ENCODE measurements at places on chromosomes 2 and 18.

DNA sequence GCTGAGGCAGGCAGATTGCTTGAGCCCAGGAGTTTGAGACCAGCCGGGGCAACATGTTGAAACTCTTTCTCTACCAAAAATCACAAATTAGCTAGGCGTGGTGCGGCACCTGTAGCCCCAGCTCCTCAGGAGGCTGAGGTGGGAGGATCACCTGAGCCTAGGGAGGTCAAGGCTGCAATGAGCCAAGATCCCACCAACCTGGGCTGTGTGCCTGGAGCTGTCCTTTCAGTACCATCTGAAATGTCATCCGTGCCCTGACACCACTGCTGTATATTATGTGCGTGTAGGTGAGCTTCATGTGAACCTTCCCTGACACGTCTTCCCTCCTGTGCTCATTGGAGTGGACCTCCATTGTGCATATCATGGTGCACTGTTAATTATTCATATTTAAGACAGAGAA is 84.8 kb upstream of the HNRNPA3 start:
- DNase-seq = no peak

DNA sequence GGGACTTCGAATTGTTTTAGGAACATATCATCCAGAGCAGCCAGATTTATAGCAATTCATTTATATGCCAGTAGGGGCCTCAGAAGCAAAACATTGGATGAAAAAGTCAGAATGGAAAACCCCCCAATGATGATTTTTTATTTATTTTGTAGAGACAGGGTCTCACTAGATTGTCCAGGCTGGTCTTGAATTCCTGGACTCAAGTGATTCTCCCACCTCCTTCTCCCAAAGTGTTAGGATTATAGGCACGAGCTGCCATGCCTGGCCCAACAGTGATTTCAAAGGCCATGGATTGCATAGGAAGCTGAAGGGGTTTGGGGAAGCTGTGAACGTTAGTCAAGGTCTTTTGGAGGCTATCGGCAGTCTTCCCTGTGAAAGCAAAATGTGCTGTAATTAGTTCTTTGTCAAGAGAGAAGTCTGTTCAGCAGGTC is 21.9 kb upstream of the MCFD2 start:
- DNase-seq = no peak

DNA sequence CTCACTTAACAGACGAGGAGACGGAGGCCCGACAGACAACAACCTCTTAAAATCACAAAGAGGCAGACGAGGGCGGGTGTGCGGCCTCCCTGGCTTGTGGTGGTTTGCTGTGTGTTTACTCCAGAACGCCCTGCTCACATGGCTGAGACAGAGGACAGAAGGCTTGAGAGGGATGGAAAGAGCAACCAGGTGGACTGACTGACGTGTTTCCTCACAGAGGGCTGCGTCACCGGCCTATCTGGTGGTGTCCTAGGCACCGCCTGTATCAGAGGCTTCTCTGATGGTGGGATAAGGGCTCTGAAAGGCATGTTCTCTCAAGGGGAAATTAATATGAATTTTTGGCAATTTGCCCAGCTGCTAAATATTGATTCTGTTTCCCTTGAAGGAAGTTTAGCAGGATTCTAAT is 47.0 kb upstream of the RALBP1 start:
- DNase-seq = no peak

DNA sequence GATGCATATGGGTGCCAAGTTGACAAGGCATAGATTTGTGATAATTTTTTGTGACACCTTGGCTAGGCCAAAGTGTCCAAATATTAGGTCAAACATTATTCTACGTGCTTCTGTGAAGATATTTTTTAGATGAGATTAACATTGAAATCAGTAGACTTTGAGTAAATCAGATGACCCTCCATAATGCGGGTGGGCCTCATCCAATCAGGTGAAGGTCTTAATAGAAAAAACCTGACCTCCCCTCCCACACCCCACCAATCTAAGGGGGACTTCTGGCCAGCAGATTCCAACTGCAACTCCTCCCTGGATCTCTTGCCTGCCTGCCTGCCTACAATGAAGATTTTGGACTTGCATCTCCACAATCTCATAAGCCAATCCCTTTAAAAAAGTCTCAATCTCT is 118.8 kb upstream of the LMAN1 start:
- DNase-seq = no peak

DNA sequence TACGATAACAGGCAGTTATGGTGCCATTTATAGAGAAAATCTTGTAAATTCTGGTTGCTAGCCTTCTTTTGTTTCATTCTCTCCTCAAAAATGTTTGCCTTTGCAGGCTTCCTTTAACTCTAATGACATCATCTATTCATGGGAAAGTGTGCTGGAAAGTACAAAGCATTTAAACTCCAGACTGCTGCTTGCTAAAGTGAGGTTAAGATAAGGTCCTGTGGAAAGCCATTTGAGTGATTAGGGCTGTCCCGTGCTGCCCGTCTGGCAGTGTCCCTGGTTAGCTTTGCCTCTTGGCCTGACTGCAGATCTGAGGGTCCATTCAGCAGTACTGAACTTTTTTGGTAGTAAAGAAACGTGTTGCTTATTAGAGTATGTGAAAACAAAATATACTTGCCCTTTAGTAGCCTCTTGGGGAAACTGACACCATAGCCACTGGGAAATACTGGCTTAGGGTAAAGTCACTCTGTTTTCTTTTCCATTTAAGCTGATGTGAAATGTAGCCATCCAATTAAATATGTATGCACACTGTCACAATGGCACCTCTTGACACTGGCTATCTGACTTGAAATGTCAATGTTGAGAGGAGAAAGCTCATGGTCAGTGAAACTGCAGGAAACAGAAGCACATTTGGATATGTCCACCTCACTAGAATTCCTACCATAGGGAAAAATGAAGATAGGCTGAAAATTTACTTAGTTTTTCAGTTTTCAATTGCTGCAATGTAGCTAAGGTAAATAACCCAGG is 321.5 kb downstream of the SLC8A1 start:
- no peak for DNase-seq

DNA sequence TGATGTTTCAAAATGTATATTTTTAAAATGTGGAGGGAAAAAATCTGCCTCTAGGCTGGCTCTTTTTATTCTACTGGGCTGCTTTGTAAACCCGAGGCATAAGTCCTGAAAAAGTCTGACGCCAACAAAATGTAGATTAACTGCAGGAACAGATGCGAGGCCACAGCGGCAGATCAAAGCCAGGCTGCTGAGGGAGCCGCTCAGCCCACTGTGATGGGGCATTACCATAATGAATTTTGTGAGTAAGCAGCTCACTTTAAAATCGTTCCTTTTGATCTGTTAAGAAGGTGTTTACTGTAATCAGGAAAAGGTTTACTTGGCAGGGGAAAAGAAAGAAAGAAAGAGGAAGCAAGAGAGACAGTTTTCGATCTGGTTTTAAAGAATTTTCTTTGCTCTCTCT is 269.0 kb downstream of the ICOS start:
- no peak for DNase-seq

DNA sequence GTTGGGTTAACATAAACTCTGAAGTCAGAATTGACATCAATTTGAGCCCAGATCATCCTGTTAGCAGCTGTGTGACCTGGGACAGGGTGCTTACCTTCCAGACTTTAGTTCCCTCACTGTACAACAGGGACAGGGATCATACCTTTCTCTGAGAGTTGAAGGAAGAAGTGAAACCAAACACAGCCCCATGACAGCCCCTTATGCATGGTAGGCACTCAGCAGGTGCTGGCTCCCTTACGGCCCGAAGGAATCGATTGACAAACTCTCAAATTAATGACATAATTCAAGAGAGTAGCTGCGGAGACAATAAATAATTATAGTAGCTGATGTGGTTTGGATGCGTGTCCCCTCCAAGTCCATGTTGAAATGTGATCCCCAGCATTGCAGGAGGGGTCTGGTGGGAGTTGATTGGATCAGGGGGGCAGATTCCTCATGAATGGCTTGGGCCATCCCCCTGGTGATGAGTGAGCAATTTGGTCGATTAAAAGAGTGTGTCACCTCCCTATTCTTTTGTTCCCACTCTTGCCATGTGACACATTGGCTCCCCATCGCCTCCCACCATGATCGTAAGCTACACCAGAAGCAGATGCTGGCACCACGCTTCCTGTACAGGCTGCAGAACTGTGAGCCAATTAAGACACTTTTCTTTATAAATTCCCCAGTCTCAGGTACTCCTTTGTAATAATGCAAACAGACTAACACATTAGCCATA is 72.4 kb downstream of the ODC1 start:
- no peak for DNase-seq

- DNase-seq = no peak
Measured at GRCh38 chr2:66488946-66489345, 54.0 kb downstream of the MEIS1 start.

DNA sequence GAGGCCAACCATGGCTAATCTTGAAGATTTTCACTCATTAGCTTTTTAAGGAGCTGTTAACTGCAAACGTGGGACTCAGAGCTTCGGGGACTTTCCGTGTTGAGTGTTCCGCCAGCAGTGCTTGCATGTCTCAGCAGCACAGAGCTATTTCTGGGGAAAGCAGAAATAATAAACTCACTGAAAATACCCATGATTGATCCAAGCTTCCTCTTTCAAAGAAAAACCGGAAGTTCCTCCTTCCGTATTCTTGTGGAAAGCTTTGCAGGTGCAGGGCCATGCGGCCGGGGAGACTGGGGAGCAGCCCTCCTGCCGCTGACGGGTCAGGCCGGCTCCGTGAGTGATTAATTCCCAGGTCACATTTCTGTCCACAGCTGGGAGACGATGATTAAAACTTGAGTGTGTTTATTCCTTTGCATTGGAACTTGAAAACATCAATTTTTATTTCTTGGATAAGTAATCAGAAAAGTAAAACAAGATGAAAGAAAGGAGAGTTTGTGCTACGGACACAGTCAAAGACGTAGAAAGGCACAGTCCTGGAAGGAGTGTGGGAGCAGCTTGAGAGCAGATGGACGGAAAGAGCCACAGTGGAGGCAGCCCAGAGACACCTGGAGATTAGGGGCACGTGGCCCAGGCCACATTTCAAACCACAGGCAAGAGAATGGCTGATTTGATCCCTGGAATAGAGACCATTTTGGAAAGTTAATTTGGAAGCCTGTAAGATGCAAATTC is 54.2 kb upstream of the CTDP1 start:
- no peak for DNase-seq

- DNase-seq = no peak
Measured at GRCh38 chr2:73762571-73762970, 17.3 kb downstream of the DUSP11 start.

DNA sequence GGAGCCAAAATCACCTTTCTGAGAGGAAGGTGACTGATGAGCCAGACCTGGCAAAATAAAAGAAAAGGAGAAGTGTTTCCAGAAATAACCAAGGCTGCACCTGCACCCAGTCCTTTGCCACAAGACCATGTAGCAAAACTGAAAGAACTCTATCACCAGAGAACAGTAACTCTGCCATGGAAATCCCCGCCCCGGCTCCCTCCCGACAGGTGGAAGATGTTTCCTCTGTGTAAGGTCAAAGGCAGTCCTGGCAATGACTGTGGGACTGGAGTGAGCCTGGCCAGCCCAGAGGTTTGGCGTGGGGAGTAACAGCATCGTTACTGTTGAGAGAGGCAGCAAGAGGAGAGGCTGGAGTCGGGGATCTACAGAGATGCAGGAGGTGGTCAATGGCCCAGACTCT is 42.3 kb downstream of the SPRED2 start:
- DNase-seq = no peak

GRCh38 chr2:111042772-111043771 is 77.6 kb upstream of the BCL2L11 start:
- no peak for DNase-seq

DNA sequence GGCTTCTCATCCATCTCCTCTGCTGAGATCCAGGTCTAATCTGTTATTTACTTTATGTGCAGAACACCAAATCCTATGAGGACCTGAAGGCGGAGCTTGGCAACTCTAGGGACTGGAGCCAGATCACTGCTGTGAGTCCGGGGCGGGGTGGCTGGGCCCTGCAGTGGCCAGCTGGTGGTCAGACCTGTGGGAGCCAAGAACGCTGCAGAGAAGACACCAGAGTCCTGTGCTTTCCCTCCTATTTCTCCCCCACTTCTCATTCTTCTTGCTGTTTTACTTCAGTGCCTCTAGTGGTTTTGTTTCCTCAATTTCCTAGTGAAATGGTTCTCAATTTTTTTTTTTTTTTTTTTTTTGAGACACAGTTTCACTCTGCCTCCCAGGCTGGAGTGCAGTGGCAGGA is 19.7 kb downstream of the VIL1 start:
- no peak for DNase-seq

DNA sequence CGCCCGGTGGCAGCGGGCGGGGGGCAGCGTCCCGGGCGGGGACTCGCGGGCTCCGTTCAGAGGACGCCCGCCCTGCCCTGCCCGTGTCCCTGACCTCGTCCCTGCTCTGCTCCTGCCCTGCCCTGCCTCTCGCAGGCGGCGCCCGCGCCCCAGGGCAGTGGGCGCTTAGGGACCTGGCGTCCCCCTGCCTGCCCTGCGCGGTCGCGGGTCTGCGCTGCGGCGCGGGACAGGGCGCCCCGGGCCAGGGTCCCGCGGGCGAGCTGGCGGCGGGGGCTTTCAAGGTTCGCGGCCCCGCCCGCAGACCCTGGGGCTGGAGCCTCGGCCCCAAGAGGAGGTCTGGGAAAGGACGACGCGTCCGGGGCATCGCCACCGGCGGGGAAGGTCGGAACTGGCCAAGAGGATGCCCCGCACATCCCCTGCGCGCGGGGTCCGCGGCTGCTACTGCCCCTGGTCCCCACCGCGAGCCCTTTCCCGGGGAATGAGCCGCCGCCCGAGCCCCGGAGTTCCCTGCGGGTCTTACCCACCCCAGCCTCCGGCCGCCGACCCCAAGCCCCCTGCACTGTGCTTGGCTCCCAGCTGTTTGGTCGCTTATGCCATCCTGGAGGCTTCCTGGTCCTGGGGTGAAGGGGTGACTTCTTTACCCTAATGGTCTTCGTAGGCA is 679 bp downstream of the RNF144A start:
- no peak for DNase-seq

All from HS-5 (cell line).